ENCODE measurements at places on chromosomes 1 and 21. TPM values are rescaled to one million over a fixed set of nuclear protein-coding genes. Genes with fewer than 3 reads are reported as not detected.

Gene GJB3
- total RNA-seq: 46.7 TPM

Gene PLA2G2C
- not detected for total RNA-seq

Gene CRP
- 1.3 TPM for total RNA-seq

Gene OXCT2
- total RNA-seq: 3.7 TPM

Gene GNG4
- total RNA-seq: 10.6 TPM

Gene ATP6V1G3
- not detected for total RNA-seq

Gene NIPAL3
- total RNA-seq: 16.6 TPM

Gene CR1
- 0.07 TPM for total RNA-seq

Gene NPL
- 0.39 TPM for total RNA-seq

All from HCT116 (cell line).